CMK (cell line): ENCODE measurements at places on chromosomes 13 and 19.

DNA sequence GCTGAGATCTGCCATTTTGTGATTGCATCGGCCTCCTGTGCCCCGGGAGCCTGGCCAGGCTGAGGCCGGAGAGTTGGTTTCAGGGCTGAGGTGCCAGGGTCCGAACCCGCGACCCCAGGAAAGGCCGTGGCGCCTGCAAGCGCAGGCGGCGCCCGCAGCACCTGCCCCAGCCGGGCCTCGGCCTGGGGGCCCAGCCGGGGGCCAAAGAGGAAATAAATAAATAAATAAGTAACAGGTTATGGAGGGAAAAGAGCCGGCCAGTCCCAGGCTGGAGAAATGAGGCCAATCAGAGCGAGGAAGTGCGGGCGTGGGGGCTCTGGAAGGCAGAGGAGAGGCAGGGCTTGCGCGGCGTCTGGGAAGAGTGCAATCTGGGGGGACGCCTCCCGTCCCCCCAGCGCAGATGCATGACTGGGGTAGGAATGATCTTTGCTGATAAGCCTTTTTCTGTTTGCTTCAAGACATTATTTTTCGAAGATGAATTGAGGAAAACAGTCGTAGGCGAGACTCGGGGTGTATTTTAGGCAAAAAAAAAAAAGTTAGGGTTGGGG is 145.6 kb upstream of the ZNF536 start:
- DNase-seq = no peak

GRCh38 chr13:29516012-29516411 is 79.5 kb downstream of the SLC7A1 start:
- DNase-seq = no peak

- no peak for DNase-seq
These were observed 53.6 kb downstream of the LMO7 start for GRCh38 chr13:75689686-75690085.

DNA sequence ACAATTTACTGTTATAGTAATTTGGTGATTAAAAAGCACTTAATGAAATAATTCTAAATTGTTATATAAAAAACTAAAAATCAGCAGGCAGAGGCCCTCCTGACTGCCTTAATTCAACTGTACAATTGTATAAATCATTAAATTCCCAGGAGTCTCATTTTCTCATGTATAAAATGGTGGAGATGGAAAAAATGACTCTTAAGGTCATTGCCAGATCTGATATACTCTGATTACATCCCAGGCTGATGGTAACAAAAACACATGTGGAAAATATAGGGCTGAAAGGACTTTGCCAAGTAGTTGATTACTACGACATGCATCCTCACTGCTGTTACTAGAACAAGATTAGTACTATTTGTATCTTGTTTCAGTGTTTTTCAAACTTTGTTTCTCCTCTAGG is 1020.0 kb upstream of the SLC10A2 start:
- DNase-seq = no peak

DNA sequence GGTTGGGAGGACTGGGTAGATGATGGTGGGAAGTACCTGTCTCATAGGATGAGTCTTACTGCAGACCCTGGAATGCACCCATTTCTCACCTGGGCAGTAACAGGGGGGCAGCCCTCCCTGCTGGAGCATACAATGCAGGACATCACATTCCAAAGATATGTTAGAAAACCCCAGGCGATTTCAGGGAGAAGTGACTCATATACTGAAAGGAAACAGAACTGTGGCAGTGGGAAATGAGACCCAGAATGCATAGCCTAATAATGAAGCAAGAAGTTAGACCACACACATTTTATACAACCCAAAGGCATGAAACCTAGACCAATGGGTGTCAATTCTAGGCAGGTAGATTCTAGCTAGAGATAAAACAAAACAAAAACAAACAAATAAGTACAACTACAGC is 402.7 kb downstream of the IRS2 start:
- DNase-seq = no peak

DNA sequence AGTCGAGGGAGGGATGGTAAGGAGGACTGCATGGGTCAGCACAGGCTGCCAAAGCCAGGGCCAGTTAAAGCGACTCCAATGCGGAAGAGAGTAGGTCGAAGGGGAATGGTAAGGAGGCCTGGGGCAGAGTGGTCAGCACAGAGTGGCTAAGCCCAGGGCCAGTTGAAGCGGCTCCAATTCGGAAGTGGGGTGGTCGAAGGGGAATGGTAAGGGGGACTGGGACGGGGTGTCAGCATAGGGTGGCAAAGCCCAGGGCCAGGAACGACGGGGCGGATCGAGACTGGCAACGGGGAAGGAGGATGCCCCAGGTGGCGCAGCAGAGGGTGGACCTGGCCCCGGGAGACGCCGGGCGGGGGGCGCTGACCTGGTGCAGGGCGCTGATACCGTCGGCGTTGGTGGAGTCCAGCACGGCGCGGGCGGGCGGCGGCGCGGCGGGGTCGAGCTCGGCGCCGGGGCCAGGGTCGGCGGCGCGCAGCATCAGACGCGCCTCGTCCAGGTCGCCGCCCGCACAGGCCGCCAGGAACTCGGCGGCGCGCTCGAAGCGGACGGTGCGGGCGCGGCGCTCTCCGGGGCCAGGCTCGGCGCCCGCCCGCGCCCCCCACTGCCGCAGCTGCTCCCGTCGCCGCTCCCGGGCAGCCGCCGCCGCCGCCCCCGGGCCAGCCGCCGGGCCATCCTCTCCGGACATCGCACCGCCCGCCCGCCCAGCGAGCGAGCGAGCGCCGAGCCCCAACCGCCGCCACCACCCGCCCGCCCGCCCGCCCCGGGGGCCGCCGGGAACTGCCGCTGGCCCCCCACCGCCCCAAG is at the start of gene PPP1R12C:
TSS of gene PPP1R12C (minus strand) at position 779 of the 804 bp plus-strand sequence. CDS start at position 685, 94 bp downstream.
- no peak for DNase-seq
